Stimulated activated CD4-positive, alpha-beta T cell treated with anti-CD3 and anti-CD28 coated beads, Interleukin-15, amount 100 ng/mL, for 24 hours (primary cell): ENCODE measurements at places on chromosomes 13 and 19.

GRCh38 chr13:53007872-53008271, 20.7 kb upstream of the OLFM4 start:
- no peak for DNase-seq

DNA sequence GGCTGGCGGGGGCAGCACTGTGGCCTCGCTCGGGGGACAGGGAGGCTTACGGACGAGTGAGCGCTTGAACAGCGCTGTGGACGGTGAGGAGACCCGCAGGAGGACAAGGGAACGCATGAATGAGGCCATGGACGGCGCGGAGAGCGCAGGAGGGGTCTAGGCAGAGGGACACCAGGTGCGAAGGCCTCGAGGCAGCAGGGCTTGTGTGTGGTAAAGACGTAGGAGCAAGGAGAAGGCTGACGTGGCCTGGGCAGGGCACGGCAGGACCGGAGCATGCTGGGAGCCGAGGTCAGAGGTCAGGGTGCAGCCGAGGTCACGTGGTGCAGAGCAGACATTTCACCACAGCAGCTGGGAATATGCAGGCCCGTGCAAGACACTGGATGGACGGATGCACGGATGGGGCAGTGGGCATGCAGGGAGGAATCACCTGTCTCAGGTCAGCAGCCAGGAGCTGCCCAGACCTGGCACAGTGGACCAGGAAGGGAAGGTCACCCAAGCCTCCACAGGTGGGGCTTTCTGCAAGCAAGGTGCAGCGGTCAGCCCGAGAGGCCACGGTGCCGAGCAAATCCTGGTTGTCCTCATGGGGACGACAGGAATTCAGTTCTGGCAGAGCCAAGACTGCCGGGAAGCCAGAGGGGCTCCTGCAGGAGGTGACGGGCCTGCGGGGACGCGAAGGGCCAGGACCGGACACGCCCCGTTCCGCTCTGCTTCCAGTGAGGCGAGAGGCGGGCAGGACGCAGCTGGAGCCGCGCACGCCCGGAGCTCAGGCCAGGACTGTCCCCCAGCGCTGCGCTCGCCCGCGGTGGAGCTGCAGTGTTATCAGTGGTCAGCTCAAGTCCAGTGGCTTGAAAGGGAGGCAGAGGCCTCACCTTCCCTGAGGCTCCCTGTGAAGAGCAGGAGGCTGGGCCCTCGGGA, 72.2 kb downstream of the RASA3 start:
- DNase-seq: no peak

GRCh38 chr13:39297664-39298171, 259.5 kb downstream of the NHLRC3 start:
- no peak for DNase-seq

- no peak for DNase-seq
Measured at GRCh38 chr19:51772977-51773376, 12.0 kb downstream of the FPR2 start.

DNA sequence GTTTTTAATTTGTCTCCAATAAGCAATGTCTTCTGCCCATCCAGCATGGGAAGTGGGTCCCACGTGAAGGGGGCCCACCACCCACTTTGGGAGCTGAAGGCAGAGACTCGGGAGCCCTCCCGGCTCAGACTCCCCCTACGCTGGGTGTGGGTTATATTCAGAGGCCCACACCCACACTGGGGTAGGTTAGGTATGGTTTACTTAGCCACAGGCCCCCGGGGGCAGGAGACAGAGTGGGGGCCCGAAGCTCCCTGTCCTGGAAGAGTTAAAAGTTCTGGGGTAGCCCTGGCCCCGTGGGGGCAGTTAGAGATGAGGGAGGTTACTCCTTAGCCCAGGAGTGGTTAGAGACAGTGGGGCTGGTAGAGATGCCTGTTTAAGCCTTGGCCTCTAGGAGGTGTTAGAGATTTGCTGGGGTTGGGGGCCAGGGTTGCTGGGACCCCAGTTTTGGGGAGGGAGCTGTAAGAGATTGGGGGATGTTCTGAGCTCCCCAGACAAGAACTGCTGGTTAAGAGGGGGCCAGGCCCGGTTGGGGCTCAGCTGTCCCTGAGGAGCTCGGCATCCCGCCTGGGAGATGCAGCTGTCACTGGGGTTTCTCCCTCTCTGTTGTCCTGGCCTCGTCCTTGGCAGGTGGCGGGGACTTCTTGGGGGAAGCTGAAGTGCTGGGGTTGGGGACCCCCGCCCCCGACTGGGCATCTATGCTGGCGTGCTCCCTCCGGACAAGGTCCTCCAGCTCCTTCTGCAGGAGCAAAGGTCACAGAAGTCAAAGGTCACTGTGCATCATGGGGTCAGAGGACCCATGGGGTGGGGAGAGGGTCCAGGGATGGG, 712 bp upstream of the RINL start:
- DNase-seq: no peak

- DNase-seq: peak; percentile 21
Measured at GRCh38 chr13:32407854-32408253, 20.1 kb downstream of the N4BP2L1 start.

DNA sequence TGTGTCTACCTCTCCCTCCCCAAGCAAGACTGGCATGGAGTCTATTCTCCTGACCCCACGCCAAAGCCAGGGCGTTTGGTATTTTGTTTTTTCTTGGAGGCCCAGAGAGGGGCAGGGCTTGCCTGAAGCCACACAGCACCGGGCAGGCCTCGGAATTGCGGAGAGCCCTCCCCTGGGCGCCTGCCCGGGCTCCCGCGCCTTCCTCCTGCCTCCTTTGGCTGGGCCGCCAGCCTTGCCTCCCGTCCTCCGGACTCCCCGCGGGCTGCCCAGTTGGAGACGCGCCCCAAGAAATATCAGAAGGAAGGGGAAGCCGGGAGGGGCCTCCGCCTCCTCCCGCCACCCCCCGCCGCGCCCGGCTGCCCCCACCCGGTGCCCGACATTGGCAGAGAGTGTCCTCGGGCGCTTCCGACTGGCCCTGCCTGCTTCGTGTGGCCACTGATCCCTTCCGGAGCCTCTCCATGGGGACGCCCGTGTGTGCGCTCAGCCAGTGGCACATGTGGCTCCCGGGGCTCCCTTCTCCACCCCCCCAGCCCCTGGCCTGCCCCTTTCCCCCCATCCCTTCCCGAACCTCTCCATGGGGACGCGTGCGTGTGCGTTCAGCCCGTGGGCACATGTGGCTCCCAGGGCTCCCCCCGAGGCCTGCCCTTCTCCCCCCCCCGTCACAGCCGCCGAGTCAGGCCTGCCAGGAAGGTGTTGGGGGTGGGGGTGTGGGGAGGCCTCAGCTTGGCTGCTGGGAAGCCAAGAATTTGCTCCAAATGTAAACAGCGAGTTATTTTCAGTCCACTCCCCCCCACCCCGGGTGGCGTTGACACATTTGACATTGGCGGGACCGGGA, 37.3 kb downstream of the NFIC start:
- DNase-seq: no peak

DNA sequence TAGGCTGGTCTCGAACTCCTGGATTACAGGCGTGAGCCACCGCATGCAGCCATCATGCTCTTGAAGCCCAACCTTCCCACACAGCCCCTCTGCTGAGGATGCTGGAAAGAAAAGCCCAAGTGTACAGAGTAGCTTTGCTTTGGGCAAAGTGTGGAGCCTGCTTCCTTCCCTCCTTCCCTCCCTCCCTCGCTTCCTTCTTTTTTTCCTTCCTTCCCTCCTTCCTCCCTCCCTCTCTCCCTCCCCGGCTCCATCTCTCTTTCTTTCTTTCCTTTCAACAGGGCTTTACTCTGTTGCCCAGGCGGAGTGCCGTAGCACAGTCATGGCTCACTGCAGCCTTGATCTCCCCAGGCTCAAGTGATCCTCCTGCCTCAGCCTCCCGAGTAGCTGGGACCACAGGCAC, 2.7 kb downstream of the CC2D1A start:
- no peak for DNase-seq

DNA sequence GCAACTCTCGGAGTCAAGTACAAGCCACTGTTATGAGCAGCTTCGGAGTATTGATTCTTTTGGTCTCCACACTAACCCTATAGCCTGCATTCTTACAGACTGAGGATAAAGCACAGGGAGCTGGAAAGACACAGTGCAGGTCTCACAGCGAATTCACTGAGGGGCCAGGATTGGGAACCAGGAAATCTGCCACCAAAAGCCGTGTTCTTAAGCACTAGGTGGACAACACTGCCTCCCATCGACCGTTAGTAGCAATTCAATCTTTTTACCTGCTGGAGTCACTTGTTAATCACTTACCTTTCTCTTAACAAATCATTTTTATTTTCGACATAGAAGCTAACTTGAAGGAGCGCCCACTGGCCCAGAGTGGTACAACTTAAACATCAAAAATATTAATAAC, 6.3 kb downstream of the PMIS2 start:
- DNase-seq: peak; percentile 34

- no peak for DNase-seq
Measured at GRCh38 chr13:113016526-113017295, 47.7 kb downstream of the MCF2L start.

DNA sequence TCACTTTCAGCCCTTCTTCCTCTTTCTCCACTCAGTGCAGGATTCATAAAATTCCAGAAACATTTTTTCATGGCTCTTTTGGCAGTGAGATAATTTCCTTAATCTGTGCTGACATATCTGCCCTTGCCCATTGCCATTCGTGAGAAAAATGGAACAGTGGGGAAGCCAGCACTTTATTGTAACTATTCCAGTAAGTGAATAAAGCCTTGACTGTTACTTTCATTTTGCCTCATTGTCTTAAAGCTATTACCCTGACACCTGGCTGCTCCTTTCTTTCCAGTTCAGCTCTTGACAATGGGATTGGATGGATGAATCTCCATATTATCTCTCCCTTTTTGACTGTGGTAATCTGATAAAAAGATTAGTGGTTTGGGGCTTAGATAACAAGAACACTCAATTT, 1068.1 kb upstream of the PCDH20 start:
- DNase-seq: no peak

GRCh38 chr13:52395704-52396103, 10.3 kb downstream of the THSD1 start:
- DNase-seq: no peak

DNA sequence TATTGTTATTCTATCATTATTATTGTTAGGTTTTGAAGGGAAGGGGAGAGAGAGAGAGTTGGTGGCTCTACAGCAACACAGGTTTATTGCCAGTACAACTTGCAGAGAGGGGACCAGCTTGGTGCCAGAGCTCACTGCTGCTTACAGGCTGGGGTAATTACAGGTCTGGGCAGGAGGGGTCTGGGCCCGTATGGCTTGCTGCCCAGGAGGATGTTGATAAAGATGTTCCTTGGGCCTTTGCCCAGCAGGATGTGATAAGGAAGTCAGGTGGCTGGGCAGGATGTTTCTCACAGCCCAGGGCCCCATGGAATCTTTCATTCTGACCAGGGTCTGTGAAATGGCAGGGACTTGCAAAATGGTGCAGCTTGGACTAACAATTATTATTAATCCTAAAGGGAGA, 64.2 kb upstream of the ZNF599 start:
- no peak for DNase-seq

GRCh38 chr13:27076421-27076820, 95.2 kb downstream of the USP12 start:
- DNase-seq: no peak

DNA sequence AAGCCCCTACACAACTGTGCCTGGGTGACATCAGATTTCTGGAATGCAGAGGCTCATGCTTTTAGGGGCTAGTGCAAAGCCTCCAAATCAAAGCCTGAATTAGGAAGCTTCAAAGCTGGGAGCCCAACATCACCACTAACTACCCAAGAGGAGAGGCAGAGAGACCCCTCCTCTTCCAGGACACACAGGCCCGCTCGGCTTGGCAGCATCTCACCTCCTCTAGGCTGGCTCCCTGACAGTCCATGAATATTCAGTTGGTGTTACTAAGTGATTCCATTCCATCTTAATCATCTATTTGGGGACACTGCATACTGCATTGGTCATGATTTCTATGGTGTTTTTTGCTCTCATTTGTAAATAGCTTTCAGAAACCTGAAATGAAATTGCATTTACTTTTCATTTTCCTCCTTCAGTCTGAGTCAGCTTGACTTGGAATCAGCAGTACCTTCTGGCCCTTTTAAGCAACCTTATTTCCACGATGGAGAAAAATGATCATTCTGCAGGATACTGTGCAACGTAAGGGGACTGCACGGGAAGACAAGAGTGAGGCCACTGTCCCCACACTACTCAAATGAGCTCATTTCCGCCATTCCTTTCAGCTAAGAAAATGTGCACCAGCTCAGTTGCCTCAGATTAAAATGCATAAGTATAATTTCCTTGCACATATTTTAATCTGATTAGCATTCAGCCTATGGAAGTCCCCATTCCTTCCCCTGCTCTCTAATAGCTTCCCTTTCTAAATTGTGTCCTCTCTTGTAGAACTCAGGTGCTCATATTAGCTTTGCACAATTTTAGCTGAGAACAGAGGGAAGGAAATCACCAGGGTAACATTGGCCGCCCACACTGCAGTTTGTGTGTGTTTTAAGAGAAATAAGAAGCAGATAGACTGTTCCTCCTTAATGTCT, 219.9 kb downstream of the RFC3 start:
- no peak for DNase-seq

DNA sequence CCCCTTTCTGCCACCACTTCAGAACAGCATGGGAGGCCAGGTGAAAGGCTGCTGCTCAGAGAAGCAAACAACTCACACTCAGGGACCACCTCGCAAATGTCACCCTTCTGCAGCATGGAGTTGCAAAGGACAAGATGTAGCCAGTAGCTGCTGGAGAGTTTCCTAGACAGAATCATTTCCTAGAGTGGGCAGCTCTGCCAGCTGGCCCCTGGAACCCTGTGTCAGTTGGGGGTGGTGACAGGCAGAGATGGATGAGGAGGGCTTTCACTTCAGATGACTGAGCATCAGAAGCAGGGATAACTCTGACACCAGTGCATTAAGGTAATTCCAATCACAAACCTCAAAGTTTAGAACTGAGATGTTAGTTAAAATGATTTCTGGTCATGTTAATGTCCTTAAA, 34.4 kb upstream of the EPHX3 start:
- DNase-seq: no peak

GRCh38 chr13:52804202-52804641, 44.2 kb downstream of the PCDH8 start:
- DNase-seq: no peak

DNA sequence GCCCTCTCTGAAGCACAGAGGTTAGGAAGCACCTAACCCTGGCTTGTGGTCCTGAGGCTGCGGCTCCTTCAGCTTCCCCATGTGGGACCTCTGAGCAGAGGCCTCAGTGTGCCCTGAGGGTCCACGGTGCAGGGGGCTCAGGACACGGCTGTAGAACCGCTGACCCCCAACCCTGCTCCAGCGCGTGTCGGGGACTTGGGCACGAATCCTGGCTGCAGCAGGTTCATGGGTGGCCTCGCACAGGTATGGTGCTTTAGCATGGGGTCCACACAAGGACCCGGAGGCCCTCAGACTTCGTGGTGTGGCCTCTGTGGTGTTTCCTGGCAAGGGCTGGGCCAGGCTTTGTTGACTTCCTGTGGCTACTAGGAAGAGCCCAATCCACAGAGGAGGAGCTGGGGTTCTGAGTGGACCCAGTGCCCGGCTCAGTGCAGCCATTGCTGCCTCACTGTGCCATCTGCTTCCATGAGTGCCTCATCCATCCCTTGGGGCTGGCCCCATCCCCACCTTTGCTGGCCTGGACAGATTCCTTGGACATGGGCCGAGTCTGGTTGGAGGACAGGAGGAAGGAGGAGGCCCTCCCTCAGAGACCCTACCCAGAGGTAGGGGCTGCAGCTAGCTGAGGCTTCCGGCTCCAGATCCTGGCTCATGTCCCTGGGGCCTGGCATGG, 24.5 kb downstream of the ZBTB7A start:
- no peak for DNase-seq
